Urinary bladder (tissue), 4 donors: ENCODE measurements at places on chromosomes 12 and 14. TPM values are rescaled to one million over a fixed set of nuclear protein-coding genes. Genes with fewer than 3 reads are reported as not detected.
A peak's percentile ranks its signal among the peaks of the same experiment; 100 is the strongest.

GRCh38 chr12:27025116-27025515 is 2.8 kb downstream of the MED21 start:
- no peak for DNase-seq

GRCh38 chr12:104567832-104568486 is 111.2 kb downstream of the CHST11 start:
- no peak for DNase-seq

DNA sequence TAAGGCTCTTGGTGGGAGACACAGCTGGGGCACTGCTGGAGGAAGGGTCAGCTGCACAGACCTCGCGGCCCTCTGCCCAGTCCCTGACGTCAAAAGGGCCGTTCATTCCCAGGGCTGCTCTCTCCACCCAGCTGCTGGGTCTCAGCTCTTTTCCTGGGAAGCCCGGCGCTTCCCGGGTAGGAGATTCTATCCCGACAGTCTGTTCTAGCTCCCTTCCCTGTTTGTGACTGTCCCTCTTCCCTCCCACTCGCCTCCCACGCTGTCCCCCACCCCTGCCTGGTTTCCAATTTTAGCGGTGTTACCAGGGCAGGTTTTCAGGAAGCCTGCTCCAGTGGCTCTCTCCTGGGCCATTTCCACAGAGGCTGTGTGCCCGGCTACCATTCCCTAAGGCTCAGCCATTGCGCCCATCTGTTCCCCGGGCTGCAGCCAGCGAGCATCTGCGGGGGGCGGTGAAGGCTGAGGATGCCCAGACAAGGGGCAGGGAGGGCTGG is 186.6 kb downstream of the CACNA1C start:
- DNase-seq, result no peak

DNA sequence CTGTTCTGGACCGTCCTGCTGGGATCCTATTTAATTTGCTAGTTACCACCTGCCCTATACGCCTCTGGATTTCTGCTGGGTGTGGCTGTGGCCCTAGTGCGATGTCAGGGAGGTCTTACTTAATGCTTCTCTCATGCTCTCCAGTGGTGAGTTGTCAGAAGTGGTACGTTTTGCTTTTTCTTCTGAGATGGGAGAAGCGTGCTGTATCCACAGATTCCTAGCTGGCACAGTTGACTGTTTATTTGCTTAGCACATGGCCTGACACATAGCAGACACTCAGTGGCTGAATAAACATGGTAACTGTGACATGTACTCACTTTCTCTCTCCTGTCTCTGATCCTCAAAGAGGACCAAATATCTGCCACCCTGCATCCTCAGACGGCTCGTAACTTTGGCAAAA is 107.3 kb downstream of the CACNA1C start:
- DNase-seq, result no peak

- DNase-seq, result no peak
These were observed 174.0 kb upstream of the MYL2 start for GRCh38 chr12:111094157-111095010.

- no peak for DNase-seq
These were observed 53.7 kb downstream of the MAP3K9 start for GRCh38 chr14:70755655-70756054.

GRCh38 chr14:90755661-90756304 is 60.4 kb downstream of the TTC7B start:
- DNase-seq, result no peak

DNA sequence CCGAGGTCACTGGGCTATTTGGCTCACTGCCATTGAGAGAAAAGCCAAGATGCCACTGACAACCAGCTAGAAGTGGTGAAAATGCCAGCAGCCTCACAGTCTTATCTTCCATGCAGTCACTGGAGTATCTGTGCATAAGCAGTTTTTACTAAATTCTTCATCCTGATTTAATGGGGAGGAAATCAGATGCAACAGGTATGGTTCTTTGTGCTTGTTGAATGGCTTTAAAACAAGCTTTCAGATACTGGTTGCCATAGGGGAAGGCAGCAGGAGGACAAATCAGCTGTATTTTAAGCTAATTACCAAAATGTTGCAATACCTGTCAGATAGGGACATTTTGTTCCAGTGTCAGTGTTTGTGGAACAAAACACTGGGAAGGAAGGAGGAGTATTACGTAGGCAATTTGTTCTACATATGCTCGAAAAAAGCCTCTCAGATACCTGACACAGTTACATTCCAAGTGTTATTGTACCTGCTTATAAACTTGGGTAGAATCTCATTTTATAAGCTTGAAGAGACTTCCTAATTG is 54.1 kb upstream of the ARHGAP5 start:
- no peak for DNase-seq

DNA sequence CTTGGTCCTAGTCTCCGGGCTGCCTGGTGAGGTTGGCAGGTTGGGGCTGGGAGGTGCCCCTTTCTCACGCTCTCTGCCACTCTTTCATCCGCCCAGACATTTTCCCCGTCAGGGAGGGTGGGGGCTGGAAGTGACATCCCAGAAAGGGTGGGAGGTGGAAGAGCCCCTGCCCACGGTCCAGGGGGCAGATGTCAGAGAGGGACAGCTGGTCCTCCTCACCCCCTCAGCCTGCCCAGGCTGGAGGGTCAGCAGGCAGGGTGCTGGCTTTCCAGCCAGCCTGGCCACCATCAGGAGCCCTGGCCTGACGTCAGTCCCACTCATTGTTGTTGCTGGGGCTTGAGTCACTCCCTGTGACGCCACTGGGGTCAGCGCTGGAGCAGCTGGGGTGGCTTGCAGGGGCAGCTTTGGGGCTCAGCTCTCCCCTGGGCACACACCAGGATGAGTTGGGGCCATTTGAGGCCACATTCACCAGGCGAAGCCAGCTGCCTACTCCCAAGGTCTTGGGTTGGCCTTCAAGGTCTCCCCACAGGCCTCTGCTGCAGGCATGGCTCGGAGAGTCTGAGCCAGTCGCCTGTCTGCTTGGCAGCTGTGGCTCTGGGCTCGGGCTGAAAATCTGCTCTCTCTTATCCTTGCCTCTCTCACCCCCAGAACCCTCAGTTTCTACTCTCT is 5.7 kb upstream of the ATG101 start:
- DNase-seq, result no peak

DNA sequence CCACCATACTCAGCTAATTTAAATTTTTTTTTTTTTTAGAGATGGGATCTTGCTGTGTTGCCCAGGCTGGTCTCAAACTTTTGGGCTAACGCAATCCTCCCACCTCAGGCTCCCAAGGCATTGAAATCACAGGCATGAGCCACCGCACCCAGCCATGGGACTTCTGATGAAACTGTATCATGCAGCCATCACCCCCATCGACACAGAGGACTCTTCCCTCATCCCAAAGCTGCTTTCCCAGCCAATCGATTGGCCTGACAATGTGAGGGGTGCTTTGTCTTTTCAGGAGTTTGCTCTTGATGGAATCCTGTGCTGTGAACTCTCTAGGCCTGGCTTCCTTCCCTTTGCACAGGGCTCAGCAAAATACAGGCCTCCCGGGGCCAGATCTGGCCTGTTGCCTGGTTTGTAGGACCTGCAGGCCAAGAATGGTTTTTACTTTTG is 59.6 kb upstream of the NCOR2 start:
- DNase-seq, result no peak

DNA sequence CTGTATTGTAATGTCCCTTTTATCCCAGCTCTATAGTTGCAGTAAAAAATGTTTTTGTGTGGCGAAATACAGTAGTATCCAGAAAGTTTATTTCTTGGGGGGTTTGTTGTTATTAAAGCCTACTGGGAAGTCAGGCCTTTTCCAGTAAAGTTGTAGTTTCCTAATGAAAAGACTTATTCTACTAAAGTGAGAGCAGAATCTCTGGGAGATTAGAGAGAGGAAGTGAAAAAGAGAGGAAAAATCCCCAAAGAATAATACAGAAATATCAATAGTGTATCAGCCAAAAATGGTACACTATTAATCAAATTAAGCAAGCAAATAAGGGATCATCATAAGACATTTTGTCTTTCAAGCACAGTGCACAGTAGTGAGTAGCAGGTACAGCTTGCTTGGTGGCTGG is 46.3 kb upstream of the ATXN7L3B start:
- no peak for DNase-seq

- DNase-seq, result no peak
These were observed 7.8 kb downstream of the C1RL start for GRCh38 chr12:7101047-7101693.

GRCh38 chr12:72448089-72448488 is 175.9 kb downstream of the TRHDE start:
- DNase-seq, result no peak

- no peak for DNase-seq
These were observed 16.0 kb upstream of the RFX4 start for GRCh38 chr12:106566771-106567170.

GRCh38 chr14:92726135-92726932 is 22.1 kb downstream of the LGMN start:
- DNase-seq, result no peak

DNA sequence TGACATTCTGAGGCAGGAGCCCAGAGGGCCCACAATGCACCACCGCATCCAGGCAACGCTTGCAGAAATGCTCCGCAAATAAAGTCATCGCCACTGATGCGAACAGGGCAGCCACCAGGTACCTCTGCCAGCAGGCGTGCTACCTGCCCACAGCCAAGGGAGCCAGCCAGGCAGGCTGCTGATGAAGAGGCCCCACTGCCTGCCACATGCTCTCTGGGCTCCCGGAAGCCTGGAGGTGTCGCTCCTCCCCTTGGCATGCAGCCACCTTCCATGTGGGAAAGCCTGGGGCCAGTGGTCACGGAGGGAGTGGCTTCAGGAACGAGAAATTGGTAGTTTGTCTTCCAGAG is 14.7 kb downstream of the GPR132 start:
- DNase-seq, result no peak

DNA sequence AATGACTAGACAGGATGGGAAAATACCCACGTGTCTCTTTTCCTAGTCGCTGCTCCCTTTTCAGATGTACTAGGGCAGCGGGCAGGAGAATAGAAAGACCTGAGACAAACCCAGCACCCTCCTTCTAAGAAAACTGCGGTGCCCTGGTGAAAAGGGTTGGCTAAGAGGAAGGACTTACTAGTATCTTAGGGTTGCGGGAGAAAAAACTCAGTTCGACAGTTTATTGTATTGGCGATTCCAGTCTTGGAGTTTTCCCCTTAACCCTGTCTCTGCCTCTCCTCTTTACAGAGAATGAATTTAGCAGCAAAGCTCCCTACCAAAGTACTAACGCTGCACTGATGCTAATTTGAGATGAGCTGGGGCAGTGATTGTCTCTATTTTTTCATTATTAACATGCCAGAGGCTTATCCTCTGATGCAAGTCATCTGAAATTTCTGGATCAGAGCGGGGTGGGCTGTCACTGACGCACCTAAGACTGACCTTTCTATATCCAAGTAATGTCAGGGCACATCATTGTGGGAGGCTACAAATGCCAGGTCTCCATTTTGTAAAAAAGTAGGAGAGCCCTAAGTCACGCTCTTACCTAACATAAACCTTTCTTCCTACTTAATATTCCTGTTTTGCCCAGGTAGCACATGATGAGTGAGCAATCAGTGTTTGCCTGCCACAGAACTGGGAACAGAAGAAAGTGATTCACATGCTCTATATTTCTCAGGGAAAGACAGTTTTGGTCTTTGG is 916 bp upstream of the PAWR start:
- DNase-seq, result peak; percentile 36

GRCh38 chr14:24903337-24903736 is 146.6 kb downstream of the STXBP6 start:
- DNase-seq, result no peak

- DNase-seq, result no peak
These were observed 119.3 kb upstream of the MDM1 start for GRCh38 chr12:68451261-68452077.

GRCh38 chr14:23443881-23444280 is 8.4 kb upstream of the MYH7 start:
- no peak for DNase-seq

- DNase-seq, result no peak
These were observed 478.2 kb downstream of the DIO2 start for GRCh38 chr14:79732911-79733655.

- DNase-seq, result no peak
These were observed 34.2 kb downstream of the ABCC9 start for GRCh38 chr12:21906919-21907493.

DNA sequence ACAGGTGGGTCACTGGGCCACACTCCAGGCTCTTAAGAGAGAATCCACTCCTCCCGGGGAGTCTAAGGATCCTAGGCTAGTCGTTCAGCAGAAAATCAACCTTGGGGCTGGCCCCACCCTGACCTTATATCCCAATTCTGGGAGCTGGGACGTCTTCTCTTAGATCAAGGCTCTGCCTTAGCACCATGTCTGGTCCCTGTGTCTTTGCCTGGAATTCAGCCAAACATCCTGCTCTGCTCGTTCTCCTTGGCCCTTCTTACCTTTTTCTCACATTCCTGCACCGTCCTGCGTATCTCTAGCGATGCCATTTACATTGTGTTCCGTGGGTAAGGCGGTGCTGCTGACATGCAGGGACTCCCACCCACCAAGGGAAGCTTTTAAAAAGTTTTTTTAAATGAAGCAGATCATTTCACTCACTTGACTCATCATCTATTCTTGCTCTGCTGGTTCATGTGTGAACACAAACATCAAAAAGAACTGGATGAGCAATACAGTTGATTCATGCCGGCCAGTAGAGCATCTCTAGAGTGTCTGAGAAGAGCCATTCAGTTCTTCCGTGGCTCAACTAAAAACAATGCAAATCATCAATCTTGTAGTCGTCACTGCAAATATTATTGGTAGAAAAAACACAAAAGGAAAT is 50.2 kb downstream of the KCNK13 start:
- no peak for DNase-seq

GRCh38 chr12:93857991-93858447 is 180.8 kb downstream of the CRADD start:
- no peak for DNase-seq

DNA sequence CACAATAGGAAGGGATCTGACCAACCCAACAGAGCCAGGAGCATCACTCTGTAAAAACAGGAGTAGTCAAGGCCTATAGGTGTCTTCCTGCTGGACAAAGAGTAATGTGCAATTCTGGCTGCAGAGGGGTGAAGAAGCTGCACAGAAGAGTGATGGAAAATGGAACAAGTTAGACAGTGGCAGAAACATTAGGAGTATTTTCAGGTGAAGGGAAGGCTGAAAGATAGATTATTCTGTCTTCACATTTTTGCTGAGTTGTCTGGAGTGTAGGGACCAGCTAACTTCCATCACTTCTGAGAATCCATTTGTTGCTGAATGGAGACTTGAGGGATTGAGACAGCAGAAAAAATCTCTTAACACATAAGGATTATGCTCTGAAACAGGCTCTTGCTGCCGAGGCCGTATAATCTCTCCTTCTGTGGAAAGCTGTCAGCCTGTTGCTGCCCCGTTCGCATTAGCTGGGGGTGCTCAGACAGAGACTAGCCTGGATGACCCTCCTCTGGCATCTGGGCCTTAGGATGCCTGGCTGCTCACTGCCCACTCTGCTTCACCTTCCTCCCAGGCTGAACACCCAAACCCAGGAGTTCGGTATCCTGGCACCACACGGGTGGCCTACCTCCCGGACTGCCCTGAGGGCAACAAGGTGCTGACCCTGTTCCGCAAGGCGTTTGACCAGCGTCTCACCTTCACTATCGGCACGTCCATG is 3.1 kb upstream of the ARHGEF25 start:
- DNase-seq, result no peak

GRCh38 chr12:132084621-132085290 is 59.4 kb downstream of the DDX51 start:
- DNase-seq, result no peak

SMCO3 gene
- 5.0 TPM for total RNA-seq

IFNG-AS1 gene
- 0.32 TPM for total RNA-seq

FSCB gene
- total RNA-seq, result 0.90 TPM

ITGA5 gene
- 139 TPM for total RNA-seq

SLC39A9 gene
- 108 TPM for total RNA-seq

MYF5 gene
- total RNA-seq, result 5.4 TPM

LRFN5 gene
- total RNA-seq, result 45.9 TPM

TSPAN9 gene
- 33.3 TPM for total RNA-seq

ENDOU gene
- not detected for total RNA-seq

FAIM2 gene
- 7.4 TPM for total RNA-seq

PEBP1 gene
- total RNA-seq, result 134 TPM

USP44 gene
- 0.42 TPM for total RNA-seq

TGFB3 gene
- 90.7 TPM for total RNA-seq
